ENCODE measurements at places on chromosomes 7 and 10. TPM values are rescaled to one million over a fixed set of nuclear protein-coding genes. Genes with fewer than 3 reads are reported as not detected.

DNA sequence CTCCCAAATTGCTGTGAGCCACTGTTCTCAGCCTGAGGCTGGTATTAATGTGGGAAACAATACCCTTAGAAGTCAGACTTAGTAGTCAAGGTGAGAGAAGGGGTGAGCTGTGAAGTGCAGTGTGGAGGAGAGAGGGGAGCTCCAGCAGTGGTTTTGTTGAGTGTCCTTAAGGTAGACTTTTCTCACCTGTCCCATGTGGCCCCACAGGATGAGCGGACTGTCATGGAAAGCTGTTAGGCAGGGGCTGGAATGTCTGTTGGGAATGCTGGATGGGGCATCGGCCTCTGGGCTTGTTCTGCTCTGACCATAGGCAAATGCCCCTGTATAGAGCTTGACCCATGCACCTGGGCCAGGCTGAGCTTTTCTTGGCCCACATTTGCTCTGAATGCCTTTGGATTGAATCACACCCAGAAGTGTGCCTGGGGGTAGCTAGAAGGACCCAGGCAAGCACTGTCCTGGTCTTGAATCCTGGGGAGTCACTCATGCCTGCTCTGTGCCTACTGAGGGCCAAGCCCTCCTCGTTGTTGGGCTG is 36.3 kb upstream of the SH2D4B start:
- DNase-seq, result no peak

DNA sequence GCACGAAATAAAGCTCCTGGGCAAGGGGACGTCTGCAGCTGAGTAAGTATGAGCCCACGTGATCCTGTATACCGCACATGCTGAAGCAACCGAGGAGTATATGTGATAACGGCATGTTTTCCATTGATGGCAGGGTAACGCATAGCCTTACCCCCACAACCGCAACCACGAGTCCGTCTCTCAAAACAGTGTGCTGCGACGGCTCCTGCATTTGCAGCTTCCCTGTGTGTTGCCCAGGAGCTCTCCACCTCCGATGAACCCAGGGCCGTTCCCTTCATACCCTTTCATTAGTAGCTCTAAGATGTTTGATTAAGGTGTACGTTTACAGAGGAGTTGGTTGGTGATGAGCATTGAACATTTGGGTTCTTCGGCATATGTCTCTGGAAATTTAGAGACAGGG is 69.3 kb downstream of the MGMT start:
- no peak for DNase-seq

GRCh38 chr10:16847644-16848043 is 30.4 kb upstream of the RSU1 start:
- DNase-seq, result no peak

DNA sequence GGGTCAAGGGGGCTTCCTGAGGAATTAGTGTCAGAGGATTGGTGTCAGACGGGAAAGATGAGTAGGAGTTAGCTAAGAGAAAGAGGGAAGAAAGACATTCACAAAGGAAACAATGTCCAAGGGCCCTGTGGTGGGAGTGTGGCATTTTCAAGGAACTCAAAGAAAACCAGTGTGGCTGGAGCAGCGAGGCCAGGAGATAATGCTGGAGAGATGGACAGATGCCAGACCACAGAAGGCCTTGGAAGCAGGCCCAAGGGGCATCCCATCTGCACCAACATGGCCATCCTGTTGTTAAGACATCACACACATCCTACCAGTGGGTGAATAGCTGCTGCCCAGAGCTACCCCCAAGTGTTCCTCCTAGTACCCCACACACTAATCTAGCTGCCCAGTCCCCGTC is 36.1 kb upstream of the CUL1 start:
- DNase-seq, result no peak

GRCh38 chr7:145543242-145543641 is 573.4 kb upstream of the CNTNAP2 start:
- DNase-seq, result no peak

GRCh38 chr10:130190737-130191115 is 54.5 kb downstream of the GLRX3 start:
- no peak for DNase-seq

GRCh38 chr7:503575-504111 is 16.0 kb downstream of the PDGFA start:
- peak; percentile 94 for DNase-seq

DNA sequence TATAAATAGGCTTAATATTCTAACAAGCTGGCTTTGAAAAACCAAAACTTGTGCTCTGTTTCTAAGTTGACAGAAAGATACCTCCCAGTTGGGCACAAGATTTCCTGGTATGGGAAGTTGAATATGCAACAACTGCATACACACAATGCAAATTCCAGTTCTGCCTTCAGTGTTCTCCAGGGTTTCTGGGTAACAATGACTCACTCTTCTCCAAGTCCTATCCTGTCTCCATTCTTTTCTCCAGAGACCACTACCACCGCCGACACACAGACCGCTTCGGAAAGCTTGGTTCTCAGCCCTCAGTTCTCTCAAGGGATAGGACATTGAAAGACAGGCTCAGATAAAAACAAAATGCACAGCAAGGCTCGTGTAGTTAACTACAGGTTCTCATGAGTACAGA is 12.2 kb downstream of the PDE1C start:
- DNase-seq, result no peak

DNA sequence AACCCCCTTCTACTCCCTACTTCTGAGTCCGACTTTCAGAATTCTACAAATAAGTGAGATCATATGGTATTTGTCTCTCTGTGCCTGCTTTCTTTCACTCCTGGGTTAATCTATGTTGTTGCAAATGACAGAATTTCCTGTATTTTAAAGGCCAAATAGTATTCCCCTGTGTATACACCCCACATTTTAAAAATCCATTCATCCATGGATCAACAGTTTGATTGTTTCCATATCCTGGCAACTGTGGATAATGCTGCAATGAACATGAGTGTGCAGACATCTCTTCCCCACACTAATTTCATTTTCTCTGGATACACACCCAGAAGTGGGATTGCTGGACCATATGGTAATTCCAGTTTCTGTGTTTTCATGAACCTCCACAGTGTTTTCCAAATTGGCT is 225.8 kb upstream of the TCERG1L start:
- no peak for DNase-seq

DNA sequence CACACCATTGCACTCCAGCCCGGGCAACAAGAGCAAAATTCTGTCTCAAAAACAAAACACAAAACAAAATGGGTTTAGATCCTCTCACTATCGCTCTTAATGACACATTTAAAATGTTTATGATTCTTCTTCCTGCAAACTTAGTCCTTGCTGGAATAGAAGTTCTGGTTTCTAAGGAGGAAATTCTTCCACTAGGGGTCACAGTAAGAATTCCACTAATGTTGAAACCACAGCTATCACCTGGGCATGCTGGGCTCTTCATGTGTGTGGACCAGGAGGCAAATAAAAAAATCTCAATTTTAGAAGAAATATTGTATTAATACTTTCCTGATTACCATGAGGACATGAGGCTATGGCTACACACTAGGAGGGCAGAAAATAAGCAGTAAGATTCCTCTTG is 915.8 kb downstream of the TYW1 start:
- DNase-seq, result no peak

DNA sequence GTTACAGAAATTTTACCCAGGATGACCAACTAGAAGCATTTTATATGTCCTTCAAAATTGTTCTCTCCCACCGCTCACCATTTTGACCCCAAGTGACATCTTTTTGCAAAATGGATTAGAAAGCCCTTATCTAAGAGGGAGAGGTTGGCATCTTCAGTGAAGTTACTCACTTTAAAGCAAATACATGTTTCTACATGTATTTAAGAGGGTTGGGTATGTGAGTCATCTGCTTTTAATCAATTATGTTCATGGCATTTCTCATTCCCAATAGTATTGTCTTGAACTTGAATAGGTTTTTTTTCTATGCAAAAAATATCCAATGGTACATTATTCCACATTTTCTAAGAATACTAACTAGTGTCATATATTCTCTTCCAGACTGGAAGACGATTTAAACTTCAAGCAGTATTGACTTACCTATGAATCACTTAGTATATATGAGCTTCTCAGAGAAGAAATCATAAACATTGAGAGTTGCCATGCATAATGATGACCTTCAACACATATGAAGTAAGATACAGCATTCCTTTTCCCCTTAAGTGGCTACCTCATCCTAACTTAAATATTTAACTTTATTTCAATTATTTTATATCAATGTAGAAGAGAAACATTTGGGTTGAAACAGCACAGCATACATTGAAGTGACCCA is 132.8 kb downstream of the POLR1F start:
- DNase-seq, result no peak

DNA sequence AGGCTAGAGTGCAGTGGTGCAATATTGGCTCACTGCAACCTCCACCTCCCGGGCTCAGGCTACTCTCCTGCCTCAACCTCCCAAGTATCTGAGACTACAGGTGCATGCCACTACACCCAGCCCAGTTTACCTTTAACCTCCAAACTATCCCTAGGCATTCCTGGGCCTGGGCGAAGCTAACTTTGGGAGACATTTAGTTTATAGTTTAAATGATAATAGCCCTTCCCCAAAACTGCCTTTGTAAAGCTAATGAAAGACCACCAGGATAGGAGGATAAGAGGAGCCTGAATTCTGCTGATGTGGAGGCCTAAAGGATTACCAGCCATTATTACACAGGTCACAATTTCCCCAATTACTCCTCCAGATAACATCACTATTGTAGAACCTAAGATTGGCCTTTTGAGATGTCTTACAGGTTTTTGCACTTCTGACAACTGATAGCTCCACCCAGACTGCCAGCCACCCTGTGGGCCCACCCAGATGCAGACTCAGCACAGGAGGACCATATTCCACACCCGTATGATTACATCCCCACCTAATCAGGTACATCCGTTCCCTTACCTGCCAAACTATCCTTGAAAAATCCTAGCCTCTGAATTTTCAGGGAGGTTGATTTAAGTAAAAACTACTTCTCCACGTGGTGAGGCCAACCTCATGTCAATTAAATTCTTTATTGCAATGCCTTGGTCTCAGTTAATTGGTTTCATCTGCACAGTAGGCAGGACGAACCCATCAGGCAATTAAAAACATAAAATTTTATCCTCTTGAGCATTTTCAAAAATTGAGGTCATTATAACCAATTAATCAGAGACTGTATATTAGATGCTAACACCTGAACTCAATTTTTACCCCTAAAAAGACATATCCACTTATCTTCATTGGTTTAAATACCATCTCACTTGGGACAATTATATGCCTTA is 62.3 kb upstream of the TMEM254 start:
- no peak for DNase-seq

- peak; percentile 91 for DNase-seq
These were observed 99.4 kb downstream of the CTBP2 start for GRCh38 chr10:125060826-125061556.

GRCh38 chr7:129150199-129150996 is 5.9 kb downstream of the TSPAN33 start:
- no peak for DNase-seq

- DNase-seq, result no peak
These were observed 41.3 kb downstream of the ZNF467 start for GRCh38 chr7:149732111-149732561.

- no peak for DNase-seq
These were observed 347.5 kb downstream of the GPAM start for GRCh38 chr10:111836064-111836463.

DNA sequence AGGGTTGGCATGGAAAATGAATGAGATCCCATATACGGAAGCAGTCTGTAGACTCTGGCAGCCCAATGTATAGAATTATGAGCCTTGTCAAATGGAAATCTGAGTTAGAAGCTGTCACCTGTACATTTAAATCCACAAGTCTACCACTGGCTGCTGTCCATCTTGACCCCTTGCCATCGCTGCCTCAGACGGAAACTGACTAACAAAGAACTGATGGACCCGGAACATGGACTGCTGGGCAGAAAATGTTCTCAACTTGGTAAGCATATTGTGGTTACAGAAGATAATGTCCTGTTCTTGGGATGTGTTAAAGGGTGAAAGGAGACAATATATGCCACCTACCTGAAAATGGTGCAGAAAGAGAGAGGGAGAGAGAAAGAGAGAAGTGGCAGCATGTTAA is 37.5 kb downstream of the PARP12 start:
- DNase-seq, result no peak

DNA sequence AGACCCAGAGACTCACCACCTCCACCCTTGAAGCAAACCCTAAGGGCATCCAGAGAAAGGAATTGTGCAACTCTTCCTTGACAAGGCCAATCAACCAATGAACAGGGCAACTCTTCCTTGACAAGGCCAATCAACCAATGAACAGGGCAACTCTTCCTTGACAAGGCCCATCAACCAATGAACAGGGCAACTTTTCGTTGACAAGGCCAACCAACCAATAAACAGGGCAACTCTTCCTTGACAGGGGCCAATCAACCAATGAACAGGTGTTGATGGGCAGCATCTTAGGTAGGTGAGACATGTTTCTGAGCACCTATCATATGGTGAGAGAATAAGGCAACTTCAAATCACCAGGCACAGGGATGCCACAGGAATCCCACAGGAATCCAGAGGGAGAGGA is 181.5 kb upstream of the RNF32 start:
- DNase-seq, result no peak

DNA sequence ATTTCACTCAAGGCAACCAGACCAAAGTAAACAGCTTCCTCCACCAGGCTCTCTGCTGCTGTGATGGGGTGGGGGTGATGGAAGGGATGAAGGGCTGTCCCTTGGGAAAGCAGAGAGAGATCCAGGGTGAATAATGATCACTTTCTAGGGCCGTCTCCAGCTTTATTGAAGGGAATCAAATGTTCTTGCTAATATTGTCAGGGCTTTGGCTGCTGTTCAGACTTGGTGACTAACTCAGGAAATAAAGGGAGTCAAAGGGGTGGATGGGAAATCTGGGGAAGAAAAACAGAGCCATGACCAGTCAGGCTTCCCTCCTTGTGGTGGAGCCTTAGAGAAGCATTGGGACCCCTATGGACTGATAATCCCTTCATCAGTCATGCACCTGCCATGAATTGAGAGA is 196.2 kb upstream of the AGK start:
- no peak for DNase-seq

- DNase-seq, result no peak
These were observed 1.5 kb downstream of the IL6 start for GRCh38 chr7:22728401-22729029.

- DNase-seq, result no peak
These were observed 374.6 kb upstream of the GHITM start for GRCh38 chr10:83764666-83765065.

GRCh38 chr10:92756201-92757065 is 66.7 kb downstream of the HHEX start:
- DNase-seq, result no peak

- no peak for DNase-seq
These were observed 49.1 kb downstream of the EBF3 start for GRCh38 chr10:129914960-129915359.

GRCh38 chr7:50628434-50629084 is 63.4 kb upstream of the DDC start:
- DNase-seq, result no peak

GRCh38 chr7:64312826-64313225 is 935 bp upstream of the ZNF736 start:
- DNase-seq, result no peak

Gene EMX2
- not detected for total RNA-seq

Gene C7orf57
- total RNA-seq, result not detected

Gene EPDR1
- total RNA-seq, result 9.6 TPM

Gene AKR1C8
- total RNA-seq, result not detected

Gene TNKS2
- total RNA-seq, result 26.4 TPM

Gene GPR158
- total RNA-seq, result 0.20 TPM

Gene GNB2
- 197 TPM for total RNA-seq

Gene UPK3BL2
- total RNA-seq, result 23.9 TPM

Gene C10orf90
- 1.1 TPM for total RNA-seq

Gene AGBL3
- 2.5 TPM for total RNA-seq

Gene KCNMA1
- 45.4 TPM for total RNA-seq

Gene SNCG
- total RNA-seq, result 22.1 TPM

Gene ERVW-1
- total RNA-seq, result not detected

Gene LRRD1
- 0.09 TPM for total RNA-seq

Gene ODAD2
- 1.1 TPM for total RNA-seq

Measured in mucosa of descending colon (tissue), 3 donors.